ENCODE measurements at places on chromosomes 2 and 18. TPM values are rescaled to one million over a fixed set of nuclear protein-coding genes. Genes with fewer than 3 reads are reported as not detected.

DNA sequence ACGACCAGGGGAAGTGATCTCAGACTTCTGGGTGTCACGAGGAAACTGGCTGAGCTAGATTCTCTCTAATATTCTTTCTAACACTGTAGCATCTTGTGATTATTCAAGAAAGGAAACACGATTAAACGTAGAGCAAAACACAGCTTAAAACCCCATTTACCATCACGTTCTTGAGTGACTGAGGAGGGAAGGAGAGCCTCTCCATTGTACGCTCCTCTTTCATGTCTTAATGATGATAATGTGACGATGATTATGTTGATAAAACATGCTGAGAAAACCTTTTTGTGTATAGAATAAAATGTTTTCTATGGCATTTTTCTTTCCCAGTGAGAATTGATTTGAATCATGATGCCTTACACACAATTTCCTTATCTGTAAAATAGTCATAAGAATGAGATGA, 705.6 kb upstream of the ID2 start:
- peaks cover 8% of the 10 kb centered on the region for H3K4me1 ChIP-seq
- no peak for DNase-seq
- H3K27ac ChIP-seq, result no peak overlapping the region
- H3K36me3 ChIP-seq, result no peaks in the 10 kb centered on the region
- no peak overlapping the region for H3K4me3 ChIP-seq

DNA sequence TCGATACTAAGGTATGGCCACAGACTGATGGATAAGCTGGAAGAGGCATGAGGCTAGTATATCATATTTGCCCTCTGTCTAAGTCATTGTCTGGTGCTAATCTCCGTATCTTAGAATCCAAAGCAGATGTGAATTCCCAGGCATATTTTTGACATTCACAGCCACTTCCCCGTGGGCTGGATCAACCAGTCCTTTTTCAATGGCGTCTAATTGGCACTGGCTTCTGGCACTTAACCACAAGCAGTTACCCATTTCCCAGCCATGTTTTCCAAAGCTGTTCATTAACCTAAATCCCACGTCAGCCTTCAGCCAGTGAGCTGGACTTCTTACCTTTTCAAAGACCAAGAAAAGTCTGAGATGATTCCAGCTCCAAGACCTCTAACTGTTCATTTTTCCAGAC, 20.7 kb upstream of the ZNF407 start:
- no peaks in the 10 kb centered on the region for H3K27me3 ChIP-seq
- H3K27ac ChIP-seq, result no peak overlapping the region
- no peak for DNase-seq
- H3K4me1 ChIP-seq, result peaks cover 13% of the 10 kb centered on the region
- no peak overlapping the region for H3K4me3 ChIP-seq

DNA sequence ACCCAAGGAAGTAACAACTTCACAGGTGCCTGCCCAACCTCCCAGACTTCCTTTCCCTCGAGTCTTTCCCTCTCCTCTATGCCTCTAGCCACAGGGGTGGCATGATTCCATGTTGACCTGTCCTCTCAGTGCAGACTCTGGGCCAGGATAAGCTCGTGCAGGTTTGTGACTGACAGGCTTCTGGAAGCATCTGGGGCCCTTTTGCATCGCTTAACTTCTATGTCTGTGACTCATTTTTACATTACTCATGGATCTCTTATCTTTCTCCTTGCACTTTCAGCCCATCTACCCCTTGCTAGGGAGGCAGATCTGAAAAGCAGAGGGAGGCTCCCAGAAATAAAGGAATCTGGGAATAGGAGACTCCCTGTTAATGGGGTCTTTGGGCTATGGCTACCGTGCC, 98.5 kb upstream of the RIOK3 start:
- no peak overlapping the region for H3K4me3 ChIP-seq
- H3K4me1 ChIP-seq, result peaks cover 9% of the 10 kb centered on the region
- no peaks in the 10 kb centered on the region for H3K27me3 ChIP-seq
- DNase-seq, result no peak

DNA sequence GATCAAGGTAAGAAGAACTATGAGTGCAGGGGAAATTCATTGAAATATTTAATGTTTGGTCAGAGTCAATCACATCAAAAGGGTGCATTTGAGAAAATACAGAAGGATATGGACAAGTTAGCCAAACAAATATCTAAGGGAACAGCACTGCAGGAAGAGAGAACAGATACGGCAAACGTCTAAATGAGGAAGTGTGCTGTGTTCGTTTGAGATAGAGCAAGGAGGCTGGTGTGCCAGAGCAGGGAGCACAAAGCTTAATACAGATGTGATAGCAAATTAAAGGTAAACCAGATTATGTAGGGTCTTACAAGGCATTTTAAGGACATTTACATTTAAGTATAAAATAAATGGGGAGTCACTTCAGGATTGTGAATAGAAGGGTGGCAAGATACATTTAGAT, 241.3 kb upstream of the ZNF804A start:
- H3K27ac ChIP-seq, result no peak overlapping the region
- H3K36me3 ChIP-seq, result no peaks in the 10 kb centered on the region
- H3K4me3 ChIP-seq, result no peak overlapping the region
- no peaks in the 10 kb centered on the region for H3K4me1 ChIP-seq
- no peak for DNase-seq

The TMEM163 gene
- total RNA-seq, result not detected

The FAM228A gene
- total RNA-seq, result not detected
